ENCODE measurements at places on chromosomes 5 and 9.

DNA sequence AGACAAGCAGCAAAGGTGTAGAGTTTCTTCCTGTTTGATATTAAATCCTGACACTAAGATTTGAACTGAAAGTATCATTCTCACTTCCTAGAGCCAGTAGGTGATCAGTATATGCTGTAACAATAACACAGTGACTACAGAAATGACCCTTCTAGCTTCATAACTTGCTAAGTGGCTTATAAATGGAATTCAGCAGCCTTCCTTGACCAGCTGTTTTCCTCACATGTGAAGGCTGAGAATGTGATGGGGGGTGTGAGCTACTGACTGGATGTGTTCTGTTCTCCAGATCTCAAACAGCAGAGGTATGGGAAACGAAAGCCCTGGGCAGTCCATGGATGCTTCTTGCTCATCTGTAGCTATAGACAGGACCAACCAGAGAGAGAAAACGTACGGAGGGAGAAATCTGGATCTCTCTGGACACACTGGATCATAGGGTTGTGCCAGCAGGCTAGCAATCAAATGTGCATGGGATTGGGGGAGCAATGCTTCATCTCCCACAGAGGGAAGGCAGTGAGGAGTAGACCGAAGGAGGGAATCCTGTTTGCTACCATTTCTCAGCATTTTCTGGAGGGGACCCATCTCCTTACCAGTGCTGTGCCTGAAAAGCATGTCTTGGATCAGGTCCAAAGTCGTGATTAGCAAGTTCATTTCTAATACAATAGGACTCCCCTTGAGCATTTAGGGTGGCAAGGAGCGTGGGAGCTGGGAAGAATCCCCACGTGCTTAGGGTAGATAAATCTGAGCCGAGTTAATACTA is 39.4 kb downstream of the TNFAIP8 start:
- no peak for DNase-seq

- DNase-seq: no peak
Measured at GRCh38 chr5:124453221-124454051, 293.0 kb downstream of the ZNF608 start.

DNA sequence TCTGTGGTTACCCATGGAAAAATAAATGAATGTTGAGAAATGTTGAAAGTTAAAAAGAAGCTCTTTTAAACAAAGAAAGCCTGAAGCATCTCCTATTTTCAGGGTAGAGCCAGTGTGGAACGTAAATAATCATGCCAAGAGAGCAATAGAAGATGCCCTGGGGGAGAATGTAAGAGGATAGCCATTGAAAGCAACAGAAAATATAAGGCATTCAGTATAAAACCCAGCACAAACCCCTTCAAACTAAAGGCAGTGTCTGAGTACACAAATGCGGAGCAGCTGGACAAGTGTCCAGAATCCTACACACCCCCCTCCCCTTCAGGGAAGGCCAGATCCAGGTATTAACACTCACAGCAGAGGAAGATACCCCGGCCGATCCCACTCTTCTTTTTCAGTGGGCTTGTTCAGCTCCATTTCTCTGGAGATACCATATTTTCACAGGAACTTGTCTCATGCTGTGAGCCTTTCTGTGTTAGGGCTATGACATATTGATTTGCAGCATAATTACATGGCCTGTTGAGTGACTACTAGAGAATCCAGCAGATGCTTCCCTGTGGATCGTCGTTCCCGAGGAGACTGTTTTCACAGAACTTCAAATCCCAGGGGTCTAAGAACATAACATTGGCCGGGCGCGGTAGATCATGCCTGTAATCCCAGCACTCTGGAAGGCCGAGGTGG is 101.2 kb downstream of the PLK2 start:
- no peak for DNase-seq

GRCh38 chr5:176740702-176741496 is 69.5 kb upstream of the UNC5A start:
- no peak for DNase-seq

GRCh38 chr5:145975361-145976066 is 39.1 kb downstream of the SH3RF2 start:
- DNase-seq: no peak

DNA sequence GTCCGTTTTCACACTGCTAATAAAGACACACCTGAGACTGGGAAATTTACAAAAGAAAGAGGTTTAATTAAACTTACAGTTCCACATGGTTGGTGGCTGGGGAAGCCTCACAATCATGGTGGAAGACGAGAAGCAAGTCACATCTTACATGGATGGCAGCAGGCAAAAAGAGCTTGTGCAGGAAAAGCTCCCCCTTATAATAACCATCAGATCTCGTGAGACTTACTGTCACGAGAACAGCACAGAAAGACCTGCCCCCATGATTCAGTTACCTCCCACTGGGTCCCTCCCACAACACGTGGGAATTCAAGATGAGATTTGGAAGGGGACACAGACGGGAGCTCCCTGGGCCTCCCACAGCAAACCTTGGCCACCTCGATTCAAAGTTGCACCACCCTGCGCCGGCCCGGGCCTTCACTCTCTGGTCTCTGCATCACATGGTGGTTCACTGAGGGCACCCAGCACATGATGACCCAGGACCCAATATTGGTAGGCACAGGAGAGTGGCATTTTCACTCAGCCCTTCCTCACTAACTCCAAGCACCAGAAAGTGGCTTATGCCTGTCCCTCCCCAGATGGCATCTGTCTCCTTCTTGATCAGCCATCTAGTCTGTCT is 21.0 kb upstream of the TDRD7 start:
- no peak for DNase-seq

- DNase-seq: no peak
Measured at GRCh38 chr9:112844771-112845542, 45.7 kb downstream of the SLC46A2 start.

DNA sequence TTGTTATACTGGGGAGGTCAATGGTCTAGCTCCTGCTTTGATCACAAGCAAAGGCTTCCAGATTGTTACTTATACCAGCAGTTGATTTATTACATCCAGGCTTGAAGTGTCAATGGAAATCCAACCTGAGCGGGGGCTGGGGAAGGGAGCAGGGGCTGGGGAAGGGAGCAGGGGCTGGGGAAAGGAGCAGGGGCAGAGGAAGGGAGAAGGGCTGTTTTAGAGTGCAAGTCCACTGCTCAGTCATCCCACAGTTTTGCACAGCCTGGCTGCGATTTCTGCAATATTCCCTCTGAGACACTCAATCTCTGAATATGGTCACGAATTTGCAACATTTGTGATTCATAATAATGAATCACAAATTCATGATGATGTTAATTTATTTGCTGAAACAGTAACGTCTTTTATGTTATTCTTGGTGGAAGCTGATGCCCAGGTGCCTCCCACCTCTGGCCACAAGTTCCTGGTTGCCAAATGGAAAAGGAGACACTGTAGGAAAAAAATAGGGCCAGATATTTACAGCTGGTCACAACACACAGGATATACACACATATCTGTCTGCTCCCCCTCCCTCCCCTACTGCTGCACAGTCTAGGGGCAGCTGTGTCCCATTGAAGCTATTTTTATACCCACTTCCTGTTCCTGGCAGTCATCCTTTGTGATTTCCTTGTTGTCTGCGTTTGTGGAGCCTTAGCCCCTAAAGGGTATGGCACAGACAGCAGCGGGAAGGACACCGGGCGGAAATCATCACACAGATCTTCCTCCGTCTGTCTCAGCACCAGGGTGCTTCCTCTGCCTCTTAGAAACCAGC is 325.1 kb downstream of the GADD45G start:
- DNase-seq: no peak

DNA sequence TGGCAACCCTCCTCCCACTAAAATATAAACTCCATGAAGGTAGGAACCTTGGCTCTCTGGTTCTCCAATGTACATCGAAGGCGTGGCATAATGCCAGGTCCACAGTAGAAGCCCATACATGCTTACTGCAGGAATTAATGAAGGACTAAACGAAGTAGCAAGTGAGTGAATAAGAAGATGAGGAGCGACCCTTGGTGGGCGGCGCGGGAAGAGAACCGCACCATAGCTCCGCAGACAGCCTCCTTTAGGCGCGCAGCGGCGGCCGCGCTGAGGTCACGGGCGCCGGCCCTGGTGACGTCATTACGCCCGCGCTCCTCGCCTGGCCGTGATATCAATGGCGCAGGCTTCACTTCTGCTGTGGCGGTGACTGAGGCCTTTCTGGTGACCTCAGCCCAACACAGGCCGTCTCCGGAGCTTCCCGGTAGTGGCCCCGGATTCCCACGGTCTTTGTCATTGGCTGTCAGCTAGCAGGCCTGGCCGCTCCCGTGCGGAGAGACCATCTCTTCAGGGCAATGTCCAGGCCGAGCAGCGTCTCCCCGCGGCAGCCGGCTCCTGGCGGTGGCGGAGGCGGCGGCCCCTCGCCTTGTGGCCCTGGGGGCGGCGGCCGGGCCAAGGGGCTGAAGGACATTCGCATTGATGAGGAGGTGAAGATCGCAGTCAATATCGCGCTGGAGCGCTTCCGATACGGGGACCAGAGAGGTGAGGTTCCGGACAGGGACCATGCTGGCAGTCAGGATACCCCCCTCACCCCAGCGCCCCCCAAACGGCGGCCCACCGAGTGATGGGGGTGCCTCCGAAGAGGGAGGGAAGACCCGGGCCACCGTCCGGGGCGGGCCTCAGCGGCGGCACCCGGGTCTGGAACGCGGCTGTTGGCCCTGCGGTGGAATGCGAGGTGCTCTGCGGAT is at the start of gene YTHDC2:
Gene YTHDC2 (plus strand): TSS at position 311 of the 905 bp plus-strand sequence. CDS start 202 bp downstream, at position 513.
- DNase-seq: no peak

DNA sequence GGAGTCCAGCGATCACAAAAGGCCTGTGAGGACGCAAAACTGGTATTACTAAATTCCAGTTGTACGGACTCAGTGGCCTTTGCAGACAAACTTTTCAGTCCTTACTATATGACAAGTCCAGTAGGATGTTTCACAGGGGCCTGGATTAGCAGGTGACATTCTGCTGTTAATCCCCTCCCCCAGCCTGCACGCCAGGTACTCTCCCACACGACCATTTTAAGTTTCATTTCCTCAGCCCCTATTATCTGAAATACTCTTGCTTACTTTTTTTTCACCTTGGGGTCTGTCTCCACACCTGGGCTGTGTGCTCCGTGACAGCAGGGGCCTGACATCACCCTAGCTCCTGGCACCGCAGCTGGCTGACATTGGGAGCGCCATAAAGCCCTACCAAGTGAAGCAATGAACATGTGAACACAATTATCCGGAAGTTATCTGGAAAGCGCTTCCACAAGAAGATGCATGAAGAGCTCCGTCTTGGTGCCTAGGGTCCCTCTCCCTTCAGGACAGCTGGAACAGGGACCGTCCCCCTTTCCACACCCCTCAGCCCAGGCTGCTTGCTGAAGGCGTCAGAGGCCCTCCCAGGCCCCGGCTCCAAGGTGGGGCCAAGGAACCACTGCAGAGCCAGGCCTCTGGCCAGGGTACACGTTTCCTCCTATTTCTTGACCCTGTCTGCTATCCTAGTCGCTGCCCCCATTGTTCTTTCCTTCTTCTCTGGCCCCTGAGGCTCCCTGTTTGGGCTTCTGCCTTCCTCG is 39.7 kb upstream of the ZNF622 start:
- no peak for DNase-seq

- no peak for DNase-seq
Measured at GRCh38 chr5:81778642-81779041, 27.7 kb upstream of the SSBP2 start.

- no peak for DNase-seq
Measured at GRCh38 chr5:12399868-12400267, 495.6 kb upstream of the CTNND2 start.

- no peak for DNase-seq
Measured at GRCh38 chr9:9961487-9961886, 651.3 kb downstream of the PTPRD start.

GRCh38 chr9:28981129-28981528 is 1407.8 kb upstream of the C9orf72 start:
- DNase-seq: no peak

DNA sequence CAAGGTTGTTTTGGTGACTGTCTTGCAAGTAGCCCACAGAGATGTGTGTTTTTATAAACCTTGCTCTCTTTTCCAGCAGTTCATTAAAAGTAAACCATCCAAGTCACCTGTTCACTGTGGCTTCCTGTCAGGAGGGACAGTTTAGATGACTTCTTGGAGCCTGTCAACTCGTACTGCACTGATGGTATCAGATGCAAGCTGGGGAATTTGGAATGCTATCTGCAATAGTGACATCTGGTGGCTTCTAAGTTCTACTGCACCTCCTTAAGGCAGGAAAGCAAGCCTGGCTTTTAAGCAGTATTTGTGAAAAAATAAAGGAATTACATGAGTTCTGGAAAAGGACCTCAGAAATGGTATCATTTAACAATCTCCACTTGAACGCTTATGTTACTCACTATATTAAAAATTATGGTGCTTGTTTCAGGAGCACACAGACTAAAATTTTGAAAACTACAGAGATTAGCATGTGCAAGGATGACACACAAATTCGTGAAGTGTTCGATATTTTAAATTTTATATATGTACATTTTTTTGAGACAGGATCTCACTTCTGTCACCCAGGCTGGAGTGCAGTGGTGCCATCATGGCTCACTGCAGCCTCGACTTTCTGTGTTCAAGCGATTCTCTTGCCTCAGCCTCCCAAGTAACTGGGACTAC is 164.0 kb downstream of the TTC39B start:
- peak; percentile 7 for DNase-seq

GRCh38 chr9:104896131-104896530 is 31.8 kb downstream of the ABCA1 start:
- no peak for DNase-seq

GRCh38 chr5:58456026-58456425 is 3.9 kb downstream of the PLK2 start:
- DNase-seq: no peak

DNA sequence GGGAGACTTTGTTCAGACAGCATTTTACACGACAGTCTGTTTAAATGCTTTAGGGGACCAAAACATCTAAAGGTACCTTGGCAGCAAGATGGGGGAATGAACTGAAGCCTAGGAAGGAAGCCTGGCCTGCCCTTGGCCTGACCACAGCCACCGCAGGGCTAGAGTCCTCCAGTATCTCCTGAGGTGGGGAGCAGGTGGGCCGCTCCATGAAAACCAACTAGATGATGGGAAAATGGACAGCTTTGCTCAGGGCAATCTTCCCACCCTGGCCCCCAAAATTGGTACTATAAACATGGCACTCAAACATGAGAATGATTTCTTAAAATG is 153.3 kb downstream of the AUH start:
- no peak for DNase-seq

DNA sequence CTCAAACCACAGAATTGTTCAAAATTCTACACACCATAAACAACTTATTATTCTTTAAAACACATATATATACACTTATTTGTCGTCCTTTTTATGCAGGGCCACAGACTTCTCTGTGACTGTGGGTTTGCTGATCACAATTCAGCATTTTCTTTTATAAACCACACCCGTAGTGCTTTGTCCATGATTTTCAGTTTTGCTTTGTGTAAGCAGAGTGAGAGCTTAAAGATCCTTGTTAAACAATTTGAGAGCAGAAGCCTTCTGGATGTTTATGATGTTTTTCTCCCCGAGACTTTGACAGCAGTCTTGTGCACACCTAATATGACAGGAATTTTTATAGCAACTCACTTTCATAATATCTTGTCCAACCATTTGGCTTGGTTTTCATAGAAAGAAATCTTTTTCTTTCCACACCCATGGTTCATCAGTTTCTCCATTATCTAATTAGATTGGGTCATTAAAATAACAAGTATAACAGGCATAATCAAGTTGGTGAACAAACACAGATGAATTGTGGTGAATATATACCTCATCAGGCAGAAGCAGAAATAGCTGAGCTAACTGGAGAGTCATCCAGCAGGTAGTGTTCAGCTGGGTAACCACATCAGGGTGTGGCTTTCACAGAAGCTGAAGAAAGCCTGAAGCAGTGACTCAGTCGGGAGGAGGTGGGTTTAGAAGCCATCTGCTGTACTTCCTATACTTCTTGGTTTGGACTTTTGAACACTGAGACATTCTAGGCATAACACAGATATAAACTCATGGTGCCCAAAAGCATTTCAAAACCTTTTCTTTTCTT is 232.8 kb downstream of the DOCK8 start:
- DNase-seq: no peak
